ENCODE measurements at places on chromosomes 2 and 18.

GRCh38 chr2:64141674-64142405, 2.4 kb downstream of the PELI1 start:
- no peaks in the 10 kb centered on the region for H3K27me3 ChIP-seq
- H3K36me3 ChIP-seq, result no peaks in the 10 kb centered on the region
- peak overlapping the region; percentile 98 for H3K27ac ChIP-seq
- peaks cover 39% of the 10 kb centered on the region for H3K4me1 ChIP-seq
- no peak for DNase-seq
- peak overlapping the region; percentile 96 for H3K4me3 ChIP-seq

DNA sequence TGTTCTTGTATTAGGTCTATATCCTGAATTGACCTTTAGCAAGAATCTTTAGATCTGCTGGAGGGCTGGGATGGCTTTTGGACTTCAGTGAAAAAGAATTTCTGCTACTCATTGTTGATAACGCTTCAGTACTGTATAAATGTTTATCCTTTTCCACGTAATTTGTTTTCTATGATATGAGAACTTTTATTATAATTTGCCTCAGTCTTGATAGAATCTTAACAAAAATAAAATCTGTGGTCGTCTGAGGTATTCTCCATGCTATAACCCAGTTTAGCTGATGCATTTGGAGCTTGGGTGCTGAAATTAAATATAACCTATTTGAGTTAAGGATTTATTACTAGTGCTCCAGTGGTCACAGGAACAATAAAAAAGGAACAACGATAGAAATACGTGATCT, 71.1 kb downstream of the ACTR3 start:
- no peak overlapping the region for H3K4me3 ChIP-seq
- no peaks in the 10 kb centered on the region for H3K36me3 ChIP-seq
- no peaks in the 10 kb centered on the region for H3K27me3 ChIP-seq
- no peaks in the 10 kb centered on the region for H3K4me1 ChIP-seq

DNA sequence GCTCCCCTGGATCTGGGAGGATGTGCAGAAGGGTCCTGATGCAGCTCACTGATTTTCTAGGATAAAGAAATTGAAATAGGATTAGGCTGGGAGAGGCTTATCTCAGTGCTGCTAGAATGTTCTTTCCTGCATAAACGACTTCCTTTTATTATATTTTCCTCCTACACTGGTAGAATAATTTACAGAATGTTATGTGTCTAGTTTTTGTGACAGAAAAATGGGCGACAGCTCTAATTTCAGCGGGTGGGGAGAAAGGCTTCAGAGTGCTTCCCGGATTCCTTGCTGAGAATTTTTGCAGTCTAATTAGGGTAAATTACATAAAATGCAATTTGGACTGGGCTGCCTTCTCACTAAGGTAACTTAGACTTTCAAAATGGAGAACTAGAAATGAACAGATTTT, 66.2 kb downstream of the SKA1 start:
- H3K27me3 ChIP-seq, result no peaks in the 10 kb centered on the region
- DNase-seq, result no peak
- H3K36me3 ChIP-seq, result no peaks in the 10 kb centered on the region
- no peak overlapping the region for H3K27ac ChIP-seq

- peaks cover 51% of the 10 kb centered on the region for H3K36me3 ChIP-seq
- no peak overlapping the region for H3K4me3 ChIP-seq
- DNase-seq, result no peak
- H3K27ac ChIP-seq, result no peak overlapping the region
- H3K27me3 ChIP-seq, result no peaks in the 10 kb centered on the region
Measured at GRCh38 chr18:45865466-45865865, 40.0 kb downstream of the SIGLEC15 start.

DNA sequence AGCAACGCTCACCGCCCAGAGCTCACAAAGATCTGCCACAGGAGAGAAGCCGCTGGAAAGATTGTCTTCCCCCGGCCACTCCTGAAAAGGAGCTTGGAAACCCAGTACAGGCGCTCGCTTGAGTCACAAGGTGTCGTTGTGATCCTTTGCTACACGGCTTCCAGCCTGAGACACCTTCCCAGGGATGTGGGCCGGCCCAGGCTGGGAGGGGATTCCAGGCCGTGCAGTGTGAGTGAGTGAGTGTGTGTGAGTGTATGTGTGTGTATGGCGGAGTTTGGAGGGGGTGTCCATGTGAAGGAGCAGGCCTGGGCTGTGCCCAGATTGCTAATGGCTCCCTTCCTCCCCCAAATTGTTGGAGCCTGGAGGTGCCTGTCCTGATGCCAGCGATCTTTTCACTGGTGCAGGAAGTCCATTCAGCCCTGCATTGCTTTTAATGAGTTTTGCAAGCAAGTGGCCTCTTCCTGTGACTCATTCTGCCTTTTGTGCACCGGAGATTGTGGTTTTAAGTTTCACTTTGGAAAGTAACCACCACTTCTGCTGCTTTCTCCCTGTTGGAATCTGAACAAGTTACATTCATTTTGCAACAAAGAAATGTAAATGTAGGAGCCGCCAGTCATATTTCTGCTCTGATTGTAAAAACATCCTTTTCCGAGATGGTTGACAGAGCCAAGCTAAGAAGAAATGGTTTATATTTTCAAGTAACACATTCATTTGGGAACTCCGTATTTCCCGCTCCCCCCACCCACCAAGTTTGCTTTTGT, 83.7 kb downstream of the LPIN1 start:
- peaks cover 31% of the 10 kb centered on the region for H3K4me1 ChIP-seq
- H3K27ac ChIP-seq, result peak overlapping the region; percentile 71
- H3K36me3 ChIP-seq, result no peaks in the 10 kb centered on the region
- H3K4me3 ChIP-seq, result peak overlapping the region; percentile 27

DNA sequence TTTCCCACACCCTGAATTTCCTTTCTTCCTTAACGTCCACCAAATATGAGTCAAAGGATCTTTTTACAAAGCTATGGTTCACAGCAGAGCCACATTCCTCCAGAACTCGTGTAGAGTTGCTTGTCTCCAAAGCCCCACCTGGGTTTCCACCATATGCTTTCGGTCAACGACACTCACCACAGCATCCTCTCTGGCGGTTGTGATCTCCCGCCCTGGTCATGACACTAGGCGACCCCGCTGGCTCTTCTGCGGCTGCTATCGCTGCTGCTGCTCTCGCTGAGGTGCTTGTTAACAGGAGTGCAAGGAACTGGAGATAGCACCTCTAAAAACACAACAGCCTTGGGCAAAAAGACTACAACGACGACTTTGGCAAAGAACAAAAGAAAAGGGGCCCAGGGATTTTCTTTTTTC, 340 bp downstream of the SLC40A1 start:
- H3K27ac ChIP-seq, result peak overlapping the region; percentile 96
- DNase-seq, result peak; percentile 65
- H3K4me1 ChIP-seq, result peaks cover 30% of the 10 kb centered on the region
- peak overlapping the region; percentile 70 for H3K4me3 ChIP-seq
- H3K27me3 ChIP-seq, result no peaks in the 10 kb centered on the region

DNA sequence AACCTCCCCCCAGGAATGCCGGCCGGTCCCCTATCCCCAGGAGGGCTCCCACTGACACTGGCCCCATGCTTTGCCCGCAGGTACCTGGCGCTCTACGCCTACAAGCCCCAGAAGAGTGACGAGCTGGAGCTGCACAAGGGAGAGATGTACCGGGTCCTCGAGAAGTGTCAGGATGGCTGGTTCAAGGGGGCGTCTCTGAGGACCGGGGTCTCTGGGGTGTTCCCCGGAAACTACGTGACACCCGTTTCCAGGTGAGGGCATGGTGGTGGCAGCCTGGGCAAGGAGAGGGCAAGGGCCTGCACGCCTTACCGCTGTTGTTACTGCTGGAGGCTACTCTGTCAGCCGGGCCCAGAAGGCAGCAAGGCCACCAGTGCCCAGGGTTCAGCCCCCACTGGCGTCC, 181.3 kb downstream of the SEPTIN10 start:
- no peak overlapping the region for H3K4me3 ChIP-seq
- peak; percentile 48 for DNase-seq
- peaks cover 17% of the 10 kb centered on the region for H3K4me1 ChIP-seq
- H3K36me3 ChIP-seq, result peaks cover 3% of the 10 kb centered on the region
- H3K27me3 ChIP-seq, result no peaks in the 10 kb centered on the region

Measured in heart left ventricle (tissue), 16 donors.